ENCODE measurements at places on chromosomes 5 and 9.

DNA sequence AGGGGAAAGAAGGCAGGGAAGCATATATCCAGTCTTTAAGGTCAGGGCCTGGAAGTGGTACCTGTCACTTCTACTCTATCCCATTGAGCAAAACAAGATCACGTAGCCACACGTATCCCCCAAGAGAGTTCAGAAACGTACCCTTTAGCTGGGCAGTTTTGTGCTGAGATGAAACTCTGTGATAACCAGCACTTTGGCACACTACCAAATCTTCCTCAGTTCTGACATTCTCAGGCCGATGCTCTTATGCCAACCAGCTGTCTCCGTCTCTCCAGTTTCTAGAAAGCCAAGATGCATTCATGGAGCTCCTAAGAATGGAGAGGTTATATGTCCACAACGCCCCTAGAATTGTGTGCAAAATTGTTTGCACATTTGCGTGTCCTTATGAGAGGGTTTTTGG lies 176.6 kb upstream of the MSX2 start:
- no peak for DNase-seq

GRCh38 chr9:81264516-81264915 lies 424.8 kb downstream of the TLE1 start:
- DNase-seq, result no peak

- DNase-seq, result no peak
Measured at GRCh38 chr9:90965226-90966030, 163.8 kb downstream of the SYK start.

DNA sequence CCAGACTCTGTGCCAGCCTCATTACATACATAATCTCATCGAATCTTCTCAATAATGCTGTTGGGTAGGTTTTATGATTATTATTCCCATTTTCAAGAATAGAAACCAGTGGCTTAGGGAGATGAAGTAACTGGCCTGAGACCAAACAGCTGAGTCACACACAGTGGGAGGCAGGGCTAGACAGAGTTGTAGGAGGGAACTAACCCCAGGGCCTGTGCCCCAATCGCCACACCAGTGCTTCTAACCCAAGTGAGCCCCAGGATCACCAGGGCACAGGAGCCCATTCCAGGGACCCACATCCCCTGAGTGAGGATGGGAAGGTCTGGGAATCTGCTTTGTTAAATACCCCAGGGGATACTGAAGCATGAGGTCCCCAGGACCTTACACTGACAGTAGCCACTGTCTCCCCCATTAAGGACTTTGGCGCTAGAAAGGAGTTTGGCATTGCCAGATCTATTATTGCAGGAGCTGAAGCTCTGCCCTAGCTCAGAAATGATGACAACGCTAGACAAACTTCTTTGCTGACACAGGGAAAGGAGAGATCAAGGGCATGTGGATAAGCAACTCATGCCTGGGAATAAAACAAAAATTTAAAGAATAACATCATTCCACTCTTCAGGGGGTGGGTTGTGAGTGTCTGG lies 63.8 kb upstream of the PPARGC1B start:
- no peak for DNase-seq

- no peak for DNase-seq
Measured at GRCh38 chr5:114185274-114185673, 176.6 kb upstream of the KCNN2 start.

GRCh38 chr5:146828385-146828784 lies 50.2 kb downstream of the PPP2R2B start:
- no peak for DNase-seq

- DNase-seq, result no peak
Measured at GRCh38 chr5:78691084-78691960, 42.8 kb upstream of the LHFPL2 start.

DNA sequence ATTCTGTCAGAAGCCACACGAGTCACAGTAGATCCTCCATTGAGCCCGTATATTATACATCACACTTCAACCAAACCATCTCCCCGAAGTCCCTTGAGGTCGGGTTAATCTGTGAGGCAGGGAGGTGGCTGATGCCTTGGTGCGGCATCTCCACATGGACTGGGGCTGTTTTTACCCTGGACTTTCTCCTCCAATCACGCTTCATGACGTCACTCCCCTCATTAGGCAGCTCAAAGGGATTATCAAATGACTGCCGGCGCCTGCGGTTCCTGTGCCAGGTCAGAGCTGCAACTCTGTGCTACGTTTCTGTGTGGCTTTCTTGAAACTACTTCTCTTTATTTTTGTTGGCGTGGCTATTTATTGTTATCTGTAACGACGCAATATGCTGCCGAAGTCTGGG lies 53.7 kb downstream of the TMOD1 start:
- no peak for DNase-seq

- DNase-seq, result no peak
Measured at GRCh38 chr5:149370878-149371277, 8.2 kb downstream of the IL17B start.

DNA sequence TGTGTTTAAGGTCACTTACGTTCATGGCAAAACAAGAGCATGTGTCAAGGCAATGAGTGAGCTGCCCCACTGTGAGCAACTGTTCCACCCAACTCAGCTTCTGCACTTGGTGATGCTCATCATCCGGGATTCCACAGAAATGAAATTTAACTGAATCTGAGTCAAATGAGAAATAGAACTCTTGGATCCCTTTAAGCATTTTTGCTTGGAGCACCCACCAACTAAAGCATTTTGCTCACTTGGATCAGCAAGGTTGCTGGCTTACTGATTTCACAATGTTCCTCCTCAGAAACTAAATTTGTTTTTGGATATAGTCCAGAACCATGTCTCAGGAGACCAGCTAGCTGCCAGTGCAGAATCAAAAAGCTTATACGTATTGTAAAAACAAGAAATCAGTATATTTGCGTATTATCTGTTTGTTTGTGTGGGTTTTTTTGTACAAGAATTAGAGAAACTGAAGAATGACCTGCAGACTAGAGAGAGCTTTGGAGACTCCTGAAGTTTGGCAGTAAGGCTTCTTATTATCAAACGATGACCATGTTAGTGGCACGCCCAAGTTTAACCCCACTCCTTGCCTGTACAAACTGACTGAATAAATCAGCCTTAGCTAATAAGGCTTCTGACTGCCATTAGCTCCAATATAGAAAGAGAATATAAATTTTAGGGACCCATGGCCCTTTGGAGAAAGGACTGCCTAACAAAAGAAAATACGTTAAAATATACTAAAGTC lies 153.8 kb upstream of the FST start:
- no peak for DNase-seq

DNA sequence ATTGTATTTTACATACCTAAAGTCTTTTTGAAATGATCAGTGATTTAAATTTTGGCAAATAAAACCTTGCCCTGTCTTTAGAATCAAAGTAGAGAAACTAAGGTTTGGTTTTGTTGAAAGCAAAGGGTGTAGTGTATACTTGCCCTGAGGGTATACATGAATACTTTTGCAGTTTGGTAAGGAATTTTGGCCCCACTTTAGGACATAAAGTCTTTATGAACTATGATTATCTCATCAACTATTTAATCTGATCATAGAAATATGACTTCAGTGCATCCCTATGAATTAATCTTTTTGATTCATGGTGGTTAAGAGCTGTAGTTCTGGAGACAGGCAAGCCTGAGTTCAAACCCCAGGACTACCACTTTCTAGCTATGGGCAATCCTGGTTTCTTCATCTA lies 17.7 kb downstream of the RAD1 start:
- DNase-seq, result no peak

- no peak for DNase-seq
Measured at GRCh38 chr9:21889673-21890072, 87.2 kb downstream of the MTAP start.

DNA sequence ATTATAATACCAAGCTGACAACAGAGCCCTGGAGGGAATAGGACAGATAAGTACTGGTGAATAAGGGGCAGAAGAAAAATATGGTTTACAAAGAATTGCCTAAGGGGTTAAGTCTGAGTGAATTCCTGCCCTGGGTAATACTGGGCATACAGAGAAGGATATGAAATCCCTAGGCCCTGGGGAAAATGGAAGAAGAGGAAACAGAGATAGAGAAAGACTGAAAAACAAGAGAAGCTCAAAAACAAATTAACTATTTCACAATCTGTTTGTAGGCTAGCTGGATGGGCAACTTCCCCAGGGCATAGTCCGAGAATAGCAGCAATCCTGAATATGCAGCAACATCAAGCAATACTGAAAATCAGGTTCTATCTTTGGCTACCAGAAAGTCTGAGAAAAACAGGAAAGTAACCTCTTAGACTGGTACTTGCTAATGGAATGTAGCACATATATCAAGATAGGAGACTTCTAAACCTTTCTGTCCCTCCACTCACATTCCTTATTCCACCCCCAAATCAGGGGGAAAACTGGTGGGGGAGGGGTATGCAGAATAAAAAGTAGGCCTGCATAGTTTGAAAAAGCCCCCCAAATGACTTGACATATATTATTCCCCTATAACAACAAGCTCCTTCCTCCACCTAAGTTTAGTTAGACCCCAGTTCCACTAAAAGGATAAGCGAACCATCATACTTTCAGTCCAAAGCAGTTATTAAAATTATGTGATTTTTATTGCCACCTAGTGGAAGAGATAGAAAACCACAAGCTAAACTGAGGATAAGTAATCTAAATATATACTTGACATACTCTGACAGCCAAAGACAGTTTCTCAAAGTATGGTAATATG lies 20.6 kb downstream of the SLC38A9 start:
- DNase-seq, result no peak
